ENCODE measurements at places on chromosomes 13 and 19.

DNA sequence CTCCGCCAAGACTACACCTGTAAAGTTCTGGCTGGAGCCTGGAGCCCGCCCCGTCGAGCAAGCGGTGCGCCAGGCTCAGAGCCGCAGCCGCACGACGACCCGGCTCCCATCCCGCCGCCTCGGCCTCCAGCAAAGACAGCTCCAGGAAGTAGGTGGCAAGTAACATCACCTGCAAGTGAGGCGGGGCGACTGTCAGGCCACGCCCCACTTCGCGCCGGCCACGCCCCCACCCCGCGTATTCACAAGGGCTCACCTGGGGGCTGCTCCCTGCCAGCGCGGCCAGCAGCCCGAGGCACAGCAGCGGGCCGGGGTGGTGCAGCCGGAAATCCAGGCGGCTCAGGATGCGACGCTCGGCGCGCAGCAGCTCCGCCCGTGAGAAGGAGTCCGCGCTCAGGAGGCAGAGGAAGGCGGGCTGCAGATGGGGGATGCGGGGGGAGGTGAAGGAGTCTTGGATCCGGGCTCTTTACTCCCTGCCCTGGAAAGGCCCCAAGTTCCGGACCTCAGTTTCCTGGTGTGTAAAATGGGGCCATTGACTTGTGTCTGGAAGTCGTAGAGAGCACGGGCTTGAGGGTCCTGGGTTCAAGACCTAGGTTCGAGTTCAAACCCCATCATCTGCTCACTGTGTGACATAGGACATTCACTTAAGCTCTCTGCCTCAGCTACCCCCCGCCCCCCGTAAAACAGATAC lies 3.2 kb downstream of the CCNP start:
- no peak for DNase-seq

- DNase-seq: no peak
These were observed 91.8 kb upstream of the OBI1 start for GRCh38 chr13:78750735-78751134.

GRCh38 chr13:111431206-111431605 lies 110.8 kb downstream of the TEX29 start:
- DNase-seq: peak; percentile 75

DNA sequence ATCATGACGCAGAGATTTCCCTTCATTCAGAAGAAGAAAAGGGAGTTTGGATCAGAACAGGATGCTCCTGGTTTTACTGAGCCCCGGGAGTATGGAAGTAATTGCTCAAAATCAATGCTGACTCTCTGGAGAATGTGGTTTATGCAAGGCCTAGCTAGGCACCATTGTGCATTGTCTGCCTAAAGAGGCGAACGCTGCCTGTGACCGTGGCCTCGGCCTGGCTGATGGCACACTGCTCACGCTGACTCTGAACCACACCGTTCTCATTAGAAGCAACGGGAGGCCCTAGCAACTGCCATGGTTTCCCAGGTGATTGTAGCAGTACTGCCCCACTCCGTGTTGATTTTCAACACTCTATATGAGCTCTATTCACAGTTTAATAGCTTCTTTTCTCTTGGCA lies 41.7 kb upstream of the UBL3 start:
- peak; percentile 65 for DNase-seq

DNA sequence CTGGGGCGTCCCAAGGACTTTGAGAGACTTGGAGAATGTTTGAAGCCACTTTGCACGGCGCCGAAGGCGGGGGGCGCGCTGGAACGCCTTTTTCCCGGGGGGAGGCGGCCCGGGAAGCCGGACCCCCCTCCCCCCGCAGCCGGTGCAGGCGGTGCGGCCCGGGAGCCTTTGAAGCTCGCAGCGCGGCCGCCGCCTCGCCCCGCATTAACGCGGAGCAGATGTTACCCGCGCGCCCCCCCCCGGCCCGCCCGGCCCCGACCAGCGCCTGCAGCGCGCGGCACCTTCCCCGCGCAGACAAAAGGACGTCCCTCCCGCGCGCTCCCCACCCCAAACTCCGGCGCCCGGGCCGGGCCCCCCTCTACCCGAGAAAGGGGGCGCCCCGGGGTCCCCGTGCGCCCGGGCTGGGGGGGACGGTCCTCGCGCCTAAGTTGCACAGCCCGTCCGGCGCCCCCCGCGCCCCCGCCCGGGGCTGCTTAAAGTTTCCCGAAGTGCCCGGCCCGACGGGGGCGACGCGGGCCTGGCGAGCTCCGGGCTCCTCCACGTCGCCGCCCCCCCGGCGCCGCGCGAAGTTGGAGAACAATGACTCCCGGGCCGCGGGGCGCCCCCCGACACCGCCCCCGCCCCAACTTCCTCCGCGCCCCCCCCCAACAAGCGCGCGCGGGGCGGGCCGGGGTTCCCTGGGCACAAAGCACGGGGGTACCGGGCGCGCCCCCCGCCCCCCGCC lies 685 bp downstream of the TCF3 start:
- DNase-seq: peak; percentile 49

- DNase-seq: no peak
These were observed 63.4 kb upstream of the MED4 start for GRCh38 chr13:48158290-48158689.

- no peak for DNase-seq
These were observed 21.9 kb downstream of the MIR17HG start for GRCh38 chr13:91369441-91369831.

DNA sequence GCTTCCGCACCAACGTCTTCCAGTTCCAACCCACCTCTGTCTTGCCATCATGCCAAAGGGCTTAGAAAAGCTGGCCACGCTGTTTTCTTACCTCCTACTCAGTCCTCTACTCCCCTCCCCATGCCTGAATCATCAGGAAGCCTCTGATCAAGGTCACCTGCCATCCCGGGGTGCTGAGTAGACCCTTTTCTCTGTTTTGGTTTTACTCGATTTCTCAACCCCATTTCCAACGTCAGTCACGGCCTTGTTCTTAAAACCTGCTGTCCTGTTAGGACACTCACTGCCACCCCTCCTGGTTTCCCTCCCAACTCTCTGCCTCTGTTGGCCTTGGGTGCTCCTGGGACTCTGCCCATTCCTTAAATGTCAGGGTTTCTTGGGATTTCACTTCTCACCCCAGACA lies 350.1 kb downstream of the FOXO1 start:
- no peak for DNase-seq

- no peak for DNase-seq
These were observed 5.3 kb downstream of the SPPL2B start for GRCh38 chr19:2333807-2334211.

DNA sequence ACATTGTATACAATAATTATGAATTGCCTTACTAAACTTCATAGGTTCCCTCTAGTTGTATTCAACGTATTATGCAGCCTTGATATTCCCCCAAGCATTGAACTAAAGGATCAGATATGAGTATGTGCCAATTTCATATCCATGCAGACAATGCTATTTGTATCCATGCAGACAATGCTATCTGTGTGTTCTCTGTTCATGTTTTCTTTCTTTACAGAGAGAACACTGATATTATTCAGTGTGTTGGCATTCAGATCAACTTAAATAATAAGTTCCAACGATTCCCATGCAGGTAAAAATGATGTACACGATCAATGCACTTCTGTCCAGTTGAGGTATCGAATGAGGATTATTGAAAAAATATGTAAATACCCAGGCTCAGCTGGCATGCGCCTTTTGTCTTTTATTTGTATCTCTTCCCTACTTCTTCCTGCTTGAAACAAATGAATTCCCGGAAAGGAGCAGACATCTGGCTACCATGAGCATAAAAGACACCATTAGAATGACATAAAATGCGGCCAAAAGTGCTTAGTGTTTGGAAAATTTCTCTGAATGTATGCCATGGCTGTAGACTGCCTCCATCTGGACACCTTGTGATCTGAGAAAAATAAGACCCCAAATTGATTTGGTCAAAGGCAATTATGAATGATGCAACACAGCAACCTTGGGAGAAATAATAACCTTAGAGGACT lies 731.5 kb downstream of the SLITRK1 start:
- DNase-seq: no peak

DNA sequence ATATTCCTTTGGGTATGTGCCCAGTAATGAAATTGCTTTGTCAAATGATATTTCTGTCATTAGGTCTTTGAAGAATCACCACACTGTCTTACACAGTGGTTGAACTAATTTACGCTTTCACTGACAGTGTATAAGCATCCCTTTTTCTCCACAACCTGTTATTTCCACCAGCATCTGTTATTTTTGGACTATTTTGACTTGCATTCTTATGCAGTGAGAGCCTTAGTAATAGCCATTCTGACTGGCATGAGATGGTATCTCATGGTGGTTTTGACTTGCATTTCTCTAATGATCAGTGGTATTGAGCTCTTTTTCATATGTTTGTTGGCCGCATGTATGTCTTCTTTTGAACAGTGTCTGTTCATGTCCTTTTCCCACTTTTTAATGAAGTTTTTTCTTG lies 92.0 kb upstream of the SPATA13 start:
- DNase-seq: no peak

GRCh38 chr13:114230117-114230516 lies 4.6 kb upstream of the CDC16 start:
- no peak for DNase-seq

DNA sequence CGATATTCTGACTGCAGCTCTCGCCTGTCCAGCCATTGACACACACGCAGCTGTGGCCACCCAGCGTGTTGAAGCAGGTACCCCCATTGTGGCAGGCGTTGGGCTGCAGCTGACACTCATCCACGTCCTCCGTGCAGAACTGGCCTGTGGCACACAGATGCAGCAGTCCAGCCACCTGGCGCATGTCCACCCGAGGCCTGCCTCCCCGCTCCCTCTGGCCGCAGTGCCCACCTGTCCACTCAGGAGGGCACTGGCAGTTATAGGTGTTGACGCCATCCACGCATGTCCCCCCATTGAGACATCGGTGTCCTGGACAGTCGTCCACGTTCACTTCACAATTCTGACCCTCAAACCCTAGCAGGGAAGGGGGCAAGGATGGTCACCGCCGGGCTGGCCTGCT lies 9.3 kb downstream of the NOTCH3 start:
- no peak for DNase-seq

DNA sequence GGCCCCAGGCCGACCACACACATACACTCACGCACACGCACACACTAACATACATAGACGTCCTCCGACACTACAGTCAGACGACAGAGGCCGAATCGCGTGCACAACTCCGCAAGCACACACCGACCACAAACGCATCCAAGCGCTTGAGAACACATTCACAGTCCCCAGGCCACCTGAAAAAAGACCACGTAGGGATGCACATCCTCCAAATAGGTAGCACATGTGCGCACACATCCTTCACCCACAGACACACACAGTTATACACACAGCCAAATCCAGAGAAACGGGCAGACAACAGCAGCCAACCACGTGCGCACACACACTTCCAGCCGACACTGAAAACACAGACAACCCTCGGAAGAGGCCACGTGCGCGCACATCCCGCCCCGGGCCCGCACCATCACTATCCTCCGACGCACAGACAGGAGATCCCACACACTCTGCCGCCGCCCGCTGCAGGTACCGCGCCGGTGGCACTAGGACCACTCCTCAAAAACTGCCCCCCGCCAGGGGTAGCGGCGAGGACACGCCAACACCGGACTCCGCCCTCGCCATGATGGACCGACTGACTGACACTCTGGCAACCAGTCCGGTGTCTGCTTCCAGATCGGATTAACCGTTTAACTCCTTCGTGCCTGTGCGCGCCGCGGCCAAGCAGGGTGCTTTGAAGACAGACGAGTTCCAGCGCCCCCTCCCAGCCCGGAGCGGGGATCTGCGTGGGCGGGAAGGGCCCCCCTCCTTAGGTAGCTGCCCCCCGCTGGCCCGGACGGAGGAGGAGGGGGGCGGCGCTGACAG lies 493 bp upstream of the PDE4A start:
- DNase-seq: no peak

- DNase-seq: no peak
These were observed 545.2 kb downstream of the GPC6 start for GRCh38 chr13:93771782-93772181.

GRCh38 chr19:56170261-56170660 lies 5.5 kb upstream of the GALP start:
- DNase-seq: peak; percentile 13

- no peak for DNase-seq
These were observed 13.3 kb downstream of the PALM3 start for GRCh38 chr19:14048443-14049153.

DNA sequence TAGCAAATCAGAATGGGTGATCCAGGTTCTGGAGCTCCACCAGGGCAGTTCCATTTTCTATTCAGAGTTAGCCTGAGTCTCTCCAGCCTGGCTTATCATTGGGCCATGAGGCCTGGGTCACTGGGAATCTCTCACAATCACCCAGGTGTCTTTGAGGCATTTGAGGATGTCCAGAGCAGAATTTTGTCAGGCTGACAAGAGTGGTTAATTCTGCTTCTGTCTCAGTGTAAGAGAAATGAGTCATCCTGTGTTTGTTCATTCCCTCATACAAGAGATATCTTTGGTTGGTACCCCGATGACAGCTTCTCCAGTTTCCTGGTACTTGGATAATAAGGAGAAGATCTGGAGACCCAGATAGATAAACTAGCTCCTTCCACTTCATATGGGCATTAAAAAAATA lies 10.4 kb downstream of the ZNF93 start:
- DNase-seq: no peak

- DNase-seq: no peak
These were observed 174.3 kb upstream of the NBEA start for GRCh38 chr13:34767778-34768177.

All from NCI-H345 (cell line).